Nucleus accumbens (tissue), 56 donors: ENCODE measurements at places on chromosomes 1 and 21.

DNA sequence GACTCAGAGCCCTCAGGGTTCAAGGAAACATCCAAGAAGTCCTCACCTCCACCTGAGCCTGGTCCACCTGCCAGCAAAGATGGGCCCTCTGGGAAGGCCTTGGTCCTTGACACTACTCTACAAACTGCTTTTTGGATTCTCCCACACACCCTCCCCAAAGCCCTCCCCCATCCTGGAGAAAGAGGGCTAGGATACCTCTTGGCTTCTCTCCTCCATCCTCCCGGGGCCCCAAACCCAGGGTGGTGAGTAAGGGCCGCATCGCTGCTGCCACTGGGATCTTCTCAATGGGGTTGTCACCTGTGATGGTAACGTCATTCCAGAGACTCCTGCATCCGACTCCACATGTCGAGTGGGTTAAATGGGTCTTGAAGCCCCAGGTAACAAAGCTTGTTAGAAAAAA, 26.6 kb downstream of the MATN1 start:
- DNase-seq: no peak

GRCh38 chr1:217274927-217275654, 355.8 kb downstream of the GPATCH2 start:
- no peak for DNase-seq

DNA sequence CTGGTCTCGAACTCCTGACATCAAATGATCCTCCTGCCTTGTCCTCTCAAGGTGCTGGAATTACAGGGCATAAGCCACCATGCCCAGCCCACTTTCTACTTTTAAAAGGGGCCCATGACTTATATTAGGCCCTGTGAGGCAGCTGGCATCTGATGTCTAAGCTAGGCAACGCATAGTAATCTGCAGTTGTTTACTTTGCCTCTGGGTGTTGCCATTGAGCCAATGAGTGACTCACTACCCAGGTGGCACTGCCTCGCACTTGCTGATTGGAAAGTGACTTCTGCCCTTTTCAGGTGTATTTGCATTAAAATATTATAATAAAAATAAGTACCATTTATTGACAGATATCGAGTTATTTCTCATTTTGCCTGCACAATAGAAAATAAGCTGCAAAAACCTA, 84.9 kb downstream of the KIF14 start:
- DNase-seq: no peak

DNA sequence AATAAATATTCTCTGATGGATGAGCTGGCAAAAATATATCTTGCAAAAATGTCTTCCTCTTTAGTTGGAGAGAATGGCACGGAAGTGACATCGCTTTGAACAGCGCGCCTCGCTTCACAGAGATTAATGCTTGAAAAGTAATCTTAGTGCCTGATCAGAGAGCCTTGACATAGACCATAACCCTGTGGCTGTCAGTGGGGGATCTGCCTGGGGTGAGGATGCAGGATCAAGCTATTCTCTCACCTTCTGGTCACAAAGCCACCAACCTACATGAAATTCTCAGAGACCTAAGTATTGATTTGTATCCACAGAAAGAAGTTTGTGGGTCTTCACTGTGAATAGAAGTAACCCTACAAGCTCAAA, 492.6 kb downstream of the LMO4 start:
- no peak for DNase-seq

DNA sequence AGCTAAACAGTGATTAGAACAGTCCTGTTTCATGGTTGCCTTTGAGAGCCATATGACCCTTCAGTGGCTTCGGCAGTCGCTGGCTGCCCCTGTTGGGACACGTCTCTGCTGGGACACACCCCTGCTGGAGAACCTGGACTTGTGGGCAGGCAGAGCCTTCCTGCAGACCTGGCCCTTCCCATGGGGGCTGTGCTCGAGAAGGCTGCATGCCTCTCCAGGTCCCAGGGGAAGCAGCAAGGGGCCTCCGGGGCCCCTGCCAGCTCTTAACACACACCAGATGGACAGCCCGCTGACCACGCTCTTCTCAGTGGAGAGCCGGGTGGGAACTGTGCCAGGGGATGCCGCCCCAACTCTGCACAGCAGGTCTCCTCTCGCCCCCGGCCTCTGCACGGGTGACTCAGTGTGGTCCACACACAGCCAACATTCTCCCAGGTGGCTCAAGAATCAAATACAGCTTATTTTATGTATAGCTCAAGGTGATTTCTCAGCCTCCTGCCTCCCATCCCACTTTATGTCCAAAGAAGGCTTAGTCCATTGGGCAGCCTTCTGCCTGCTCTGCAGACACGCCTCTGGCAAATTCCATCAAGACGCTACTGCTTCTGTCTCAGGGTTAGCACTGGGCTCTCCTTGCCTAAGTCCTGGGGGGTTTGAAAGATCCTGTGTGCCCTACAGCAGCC, 450.8 kb downstream of the KIF26B start:
- no peak for DNase-seq

GRCh38 chr21:35720208-35720731, 340.1 kb downstream of the SETD4 start:
- DNase-seq: no peak

DNA sequence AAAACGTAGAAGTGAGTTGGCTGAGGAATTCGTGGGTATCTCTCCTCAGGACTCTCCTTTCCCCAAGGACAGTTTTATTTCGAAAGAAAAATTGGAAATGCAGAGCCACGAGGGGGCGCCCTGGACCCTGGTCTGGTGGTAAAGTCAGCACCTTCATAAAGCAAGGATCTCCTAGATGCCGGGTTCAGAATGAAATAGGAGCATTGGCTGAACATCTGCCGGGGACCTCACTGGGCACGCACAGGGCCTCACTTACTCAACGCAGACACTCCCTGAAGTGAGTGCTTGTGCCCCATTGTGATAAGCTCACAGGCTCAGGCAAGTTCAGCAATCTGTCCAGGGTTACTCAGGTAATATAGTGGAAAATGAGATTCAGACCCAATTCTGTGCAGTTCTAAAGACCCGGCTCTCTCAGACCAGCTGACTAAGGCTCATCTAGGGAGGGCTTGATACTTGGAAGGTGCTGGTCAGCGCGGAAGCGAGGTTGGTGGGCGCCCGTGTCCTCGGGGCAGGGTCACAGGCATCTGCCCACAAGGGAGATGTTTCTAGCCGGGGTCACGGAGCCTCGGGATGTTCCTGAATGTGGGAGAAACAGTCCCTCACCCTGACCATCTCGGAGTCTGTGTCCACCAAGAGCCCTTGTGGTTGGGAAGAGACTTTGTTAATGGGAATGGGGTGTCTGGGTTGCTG, 55.7 kb upstream of the ETV3 start:
- DNase-seq: no peak

GRCh38 chr1:21647431-21648351, 21.5 kb downstream of the RAP1GAP start:
- no peak for DNase-seq

- no peak for DNase-seq
Observed at GRCh38 chr1:51955797-51956527, 34.5 kb downstream of the RAB3B start.

DNA sequence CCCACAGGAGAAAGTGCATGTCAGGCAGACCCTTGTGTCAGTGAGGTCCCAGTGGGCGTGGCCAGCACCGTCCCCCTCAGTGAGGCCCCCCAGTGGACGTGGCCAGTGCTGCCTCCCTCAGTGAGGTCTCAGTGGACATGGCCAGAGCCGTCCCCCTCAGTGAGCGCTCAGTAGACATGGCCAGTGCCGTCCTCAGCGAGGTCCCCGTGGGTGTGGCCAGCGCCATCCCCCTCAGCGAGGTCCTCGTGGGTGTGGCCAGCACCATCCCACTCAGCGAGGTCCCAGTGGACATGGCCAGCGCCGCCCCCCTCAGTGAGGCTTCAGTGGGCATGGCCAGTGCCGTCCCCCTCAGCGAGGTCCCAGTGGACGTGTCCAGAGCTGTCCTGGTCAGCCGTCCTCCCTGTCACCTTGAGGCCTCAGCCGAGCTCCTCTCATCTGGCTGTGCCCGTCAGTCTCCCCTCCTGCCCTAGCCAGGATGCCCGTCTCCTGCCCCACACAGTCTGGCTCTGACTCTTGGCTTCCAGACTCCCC, 35.5 kb downstream of the PDE9A start:
- DNase-seq: no peak

GRCh38 chr1:9417695-9418094, 121.6 kb upstream of the SLC25A33 start:
- no peak for DNase-seq

DNA sequence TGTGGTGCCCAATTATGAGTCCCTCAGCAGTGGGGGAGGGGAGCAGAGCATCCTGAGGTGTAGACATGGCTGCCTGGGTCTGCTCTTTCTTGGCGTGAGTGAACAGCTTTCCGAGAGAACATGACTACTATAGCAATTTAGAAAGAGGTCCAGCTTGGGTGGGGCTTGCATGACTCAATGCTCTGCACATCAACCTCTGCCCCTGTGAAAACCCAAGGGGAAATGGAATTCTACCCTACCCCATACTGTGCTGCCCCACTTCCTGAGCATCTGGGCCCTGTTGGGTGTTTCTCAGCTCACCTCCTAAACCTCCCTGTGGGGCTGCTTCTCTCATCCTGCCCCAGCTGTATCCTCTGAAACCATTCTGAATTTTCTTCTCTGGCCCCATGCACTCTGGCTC, 8.2 kb upstream of the AZIN2 start:
- DNase-seq: no peak

GRCh38 chr1:24890887-24891286, 39.2 kb downstream of the RUNX3 start:
- no peak for DNase-seq

GRCh38 chr1:205239078-205239477, 11.3 kb downstream of the TMCC2 start:
- no peak for DNase-seq

DNA sequence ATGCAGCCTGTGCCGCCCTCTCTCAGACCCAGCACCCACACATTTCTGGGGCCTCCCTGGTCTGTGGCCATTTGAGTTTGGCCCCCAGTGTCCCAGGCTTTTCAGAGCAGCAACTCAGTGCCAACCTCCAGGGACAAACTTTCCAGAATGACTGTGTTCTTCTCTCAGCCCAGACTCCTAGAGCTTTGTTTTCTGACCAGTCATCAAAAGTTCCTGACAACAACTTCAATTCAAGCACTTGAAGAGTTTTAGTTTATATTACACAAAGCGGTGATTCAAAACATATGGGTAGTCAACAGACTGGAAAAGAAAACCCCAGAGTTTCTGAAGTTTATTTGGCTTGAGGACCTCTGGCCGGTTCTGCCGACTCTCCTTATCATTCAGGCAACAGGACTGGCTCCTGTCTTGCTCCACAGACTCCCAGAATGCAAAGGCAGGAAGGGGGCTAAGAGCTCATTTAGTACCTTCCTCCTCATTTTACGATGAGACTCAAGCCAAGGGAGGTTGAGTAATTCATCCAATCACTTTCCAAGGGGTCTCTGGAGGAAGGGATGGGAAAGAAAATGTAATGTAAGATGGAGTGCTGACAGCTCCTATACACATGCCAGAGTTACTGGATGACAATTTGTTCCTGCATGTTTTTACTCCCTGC, 27.0 kb upstream of the TIAM1 start:
- no peak for DNase-seq

DNA sequence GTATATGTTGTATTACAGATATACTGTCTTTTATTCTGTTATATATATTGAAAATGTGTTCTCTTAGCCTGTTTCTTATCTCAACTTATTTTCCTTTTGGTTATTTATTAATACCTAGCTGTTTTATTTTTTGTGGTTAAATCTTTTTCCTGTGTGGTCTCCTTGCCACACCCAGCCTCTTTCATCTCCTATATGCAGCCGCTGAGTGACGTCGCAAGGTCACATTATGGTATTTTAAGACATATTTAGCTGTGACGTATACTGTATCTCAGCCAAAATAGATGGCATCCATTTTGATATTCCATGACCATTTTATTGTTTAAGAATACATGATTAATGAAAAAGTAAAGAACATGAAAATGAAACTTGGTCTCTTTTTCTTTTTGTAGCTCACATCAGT, 29.1 kb downstream of the CENPF start:
- no peak for DNase-seq

DNA sequence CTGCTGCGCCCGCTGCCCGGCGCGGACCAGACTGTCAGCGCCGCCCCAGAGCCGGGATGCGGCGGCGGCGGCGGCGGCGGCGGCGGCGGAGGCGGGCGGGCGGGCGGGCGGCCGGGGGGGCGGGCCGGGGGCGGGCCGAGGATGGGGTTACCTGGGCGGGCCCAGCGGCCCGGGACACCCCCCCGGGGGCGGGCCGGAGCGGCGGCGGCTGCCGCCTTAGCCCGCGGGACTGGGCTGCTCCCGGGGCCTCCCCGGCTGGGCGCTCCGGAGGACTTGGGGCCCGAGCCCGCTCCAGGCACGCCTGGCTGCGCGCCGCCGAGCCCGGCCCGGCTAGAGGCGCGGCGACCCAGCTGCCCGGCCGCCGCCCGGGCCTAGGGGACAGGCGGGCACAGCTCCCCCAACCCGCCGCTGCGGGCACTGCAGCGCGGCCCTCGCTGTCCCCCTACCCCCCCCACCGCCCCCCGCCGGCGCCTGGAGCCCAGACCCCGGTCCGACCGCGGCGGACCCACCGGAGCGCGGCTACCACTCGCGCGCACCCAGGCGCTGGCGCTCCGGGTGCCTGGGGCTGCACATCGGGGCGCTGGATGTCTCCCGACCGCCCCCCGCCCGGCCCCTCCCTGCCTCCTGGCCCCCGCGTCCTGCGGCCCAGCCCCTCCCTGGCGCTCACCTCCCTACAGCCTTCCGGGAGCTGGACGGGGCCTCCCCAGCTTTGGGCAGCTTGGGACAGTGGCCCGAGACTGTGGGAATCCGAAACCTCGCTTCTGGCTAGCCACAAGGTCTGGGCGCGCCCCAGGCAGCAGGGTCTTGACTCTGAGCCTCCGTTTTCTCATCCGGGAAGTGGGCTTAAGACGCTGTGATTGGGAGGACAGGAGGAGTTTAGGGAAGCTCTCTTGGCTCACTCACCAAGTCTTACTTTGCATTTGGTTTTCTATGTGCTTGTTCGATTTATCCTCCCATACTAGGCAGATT, at the start of gene WNT4:
WNT4 (minus strand) TSS at position 33 of the 969 bp plus-strand sequence. CDS start 175 bp downstream, outside the sequence.
- peak; percentile 33 for DNase-seq

DNA sequence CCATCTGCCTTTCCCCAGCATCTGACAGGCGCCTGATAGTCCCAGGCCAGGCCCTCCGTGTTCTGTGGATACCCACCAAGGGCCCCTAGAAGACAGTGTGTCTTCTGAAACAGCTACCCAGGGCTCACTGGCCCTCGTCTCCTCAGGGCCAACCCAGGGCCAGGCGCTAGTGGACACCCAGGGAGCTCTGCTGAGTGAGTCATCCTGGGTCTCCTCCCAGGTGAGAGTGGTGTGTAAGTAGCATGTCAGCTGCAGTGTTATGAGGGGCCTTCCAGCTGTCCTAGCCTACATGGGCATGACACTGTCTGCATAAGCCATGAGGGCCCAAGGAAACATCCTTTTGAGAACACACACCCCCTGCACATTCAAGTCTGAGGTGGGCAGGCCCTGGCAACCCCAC, 36.7 kb downstream of the CHD5 start:
- DNase-seq: no peak

- DNase-seq: no peak
Observed at GRCh38 chr1:54227891-54228310, 27.9 kb downstream of the MRPL37 start.

GRCh38 chr1:115060501-115060900, 28.8 kb downstream of the TSPAN2 start:
- no peak for DNase-seq
